Sciatic nerve (tissue), 2 donors: ENCODE measurements at places on chromosomes 4 and X.
A peak's percentile ranks its signal among the peaks of the same experiment; 100 is the strongest.

DNA sequence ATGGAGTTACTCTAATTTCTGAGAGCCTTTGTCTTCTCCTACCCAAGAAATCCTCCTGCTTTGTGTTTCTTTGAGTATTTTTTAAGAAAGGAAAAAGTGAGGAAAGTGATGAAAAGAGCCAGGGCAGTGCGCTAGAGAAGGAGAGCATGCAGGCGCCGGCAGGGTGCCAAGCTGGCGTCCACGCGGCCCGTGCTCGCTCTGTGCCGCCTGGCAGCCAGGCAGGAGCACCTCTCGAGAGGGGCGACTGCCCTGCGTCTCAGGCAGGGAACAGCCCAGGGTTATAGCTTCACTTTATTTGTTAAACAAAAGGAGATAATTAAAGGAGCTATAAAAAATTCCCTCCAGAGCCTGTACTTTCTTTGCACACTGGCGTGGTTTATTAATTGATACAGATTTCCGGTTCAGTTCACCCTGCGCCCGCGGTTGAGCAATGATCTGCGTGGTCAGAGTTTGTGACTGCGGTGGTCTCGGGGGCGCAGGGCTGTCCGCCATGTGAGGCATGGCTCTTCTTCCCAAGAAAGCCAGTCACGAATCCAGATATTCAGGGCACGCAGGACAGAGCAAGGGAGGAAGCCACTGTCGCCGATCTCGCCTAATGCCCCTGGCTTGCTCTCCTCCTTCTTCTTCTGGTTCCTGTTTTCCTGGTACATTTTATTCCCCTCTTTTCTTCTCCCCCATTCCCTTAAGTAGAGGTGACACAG lies 110.8 kb upstream of the PAQR3 start:
- no peak for DNase-seq

- no peak for DNase-seq
Observed at GRCh38 chr4:163048447-163048846, 118.2 kb downstream of the NAF1 start.

GRCh38 chr4:80197601-80198440 lies 518 bp downstream of the PRDM8 start:
- no peak for DNase-seq

DNA sequence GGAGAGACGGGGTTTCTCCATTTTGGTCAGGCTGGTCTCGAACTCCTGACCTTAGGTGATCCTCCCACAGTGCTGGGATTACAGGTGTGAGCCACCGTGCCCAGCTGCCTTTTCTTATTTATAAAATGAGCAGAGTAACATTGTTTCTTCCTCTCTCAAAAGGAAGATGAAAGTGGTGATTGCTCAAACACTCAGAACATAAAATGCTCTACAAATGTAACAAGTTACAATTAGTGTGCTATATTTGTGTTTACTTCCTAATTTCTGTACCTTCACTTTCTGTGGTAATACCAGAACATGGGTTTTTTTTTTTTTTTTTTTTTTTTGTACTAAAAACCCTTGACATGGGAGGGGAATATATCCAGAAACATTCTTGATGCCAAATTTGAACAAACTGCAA lies 197.9 kb downstream of the MGST2 start:
- DNase-seq, result no peak

GRCh38 chr4:110106931-110107296 lies 91.5 kb downstream of the ELOVL6 start:
- DNase-seq, result no peak

DNA sequence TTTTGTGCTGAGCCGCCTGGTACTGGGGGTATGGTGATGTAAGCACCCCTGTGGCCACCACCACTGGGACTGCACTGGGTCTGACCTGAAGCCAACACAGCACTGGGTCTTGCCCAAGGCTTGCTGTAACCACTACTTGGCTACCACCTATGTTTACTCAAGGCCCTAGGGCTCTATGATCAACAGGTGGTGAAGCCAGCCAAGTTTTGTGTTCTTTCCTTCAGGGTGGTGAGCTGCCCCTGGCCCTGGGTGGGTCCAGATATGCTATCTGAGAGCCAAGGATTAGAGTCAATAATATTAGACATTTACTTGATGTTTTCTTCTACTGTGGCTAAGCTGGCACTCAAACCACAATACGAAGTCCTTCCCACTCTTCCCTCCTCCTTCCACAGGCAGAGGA lies 55.1 kb upstream of the PAGE4 start:
- no peak for DNase-seq

GRCh38 chr4:85591406-85592098 lies 116.6 kb downstream of the ARHGAP24 start:
- no peak for DNase-seq

DNA sequence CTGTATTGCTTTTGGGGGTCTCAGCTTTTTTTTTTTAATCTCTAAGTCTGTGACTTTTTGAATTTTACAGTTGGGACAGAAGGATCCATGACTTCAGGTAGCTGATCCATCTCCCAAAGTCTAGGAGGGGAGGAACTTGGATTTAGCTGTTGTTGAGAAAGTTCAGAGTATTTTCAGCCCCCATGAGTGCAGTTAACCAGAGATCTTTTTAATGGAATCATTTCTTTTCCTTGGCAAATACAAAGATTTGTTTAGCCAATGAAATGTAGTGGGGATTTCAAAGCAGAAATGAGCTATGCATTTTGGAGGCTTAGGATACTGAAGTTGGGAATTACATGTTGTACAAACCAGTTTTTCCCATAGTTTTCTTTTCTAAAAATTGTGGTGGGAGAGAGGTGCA lies 18.1 kb downstream of the FNIP2 start:
- DNase-seq, result no peak

- peak; percentile 84 for DNase-seq
Observed at GRCh38 chrX:100649550-100650356, 5.8 kb downstream of the SRPX2 start.

GRCh38 chrX:17291171-17291900 lies 83.7 kb upstream of the NHS start:
- DNase-seq, result no peak

DNA sequence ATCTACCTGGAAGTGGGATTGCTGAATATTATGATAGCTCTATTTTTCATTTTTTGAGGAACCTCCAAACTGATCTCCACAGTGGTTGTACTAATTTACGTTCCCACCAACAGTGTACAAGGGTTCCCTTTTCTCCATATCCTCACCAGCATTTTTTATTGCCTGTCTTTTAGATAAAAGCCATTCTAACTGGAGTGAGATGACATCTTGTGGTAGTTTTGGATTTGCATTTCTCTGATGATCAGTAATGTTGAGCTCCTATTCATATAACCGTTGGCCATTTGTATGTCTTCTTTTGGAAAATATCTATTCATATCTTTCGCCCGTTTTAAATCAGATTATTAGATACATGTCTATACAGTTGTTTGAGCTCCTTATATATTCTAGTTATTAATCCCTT lies 101.8 kb downstream of the RASGEF1B start:
- DNase-seq, result no peak

DNA sequence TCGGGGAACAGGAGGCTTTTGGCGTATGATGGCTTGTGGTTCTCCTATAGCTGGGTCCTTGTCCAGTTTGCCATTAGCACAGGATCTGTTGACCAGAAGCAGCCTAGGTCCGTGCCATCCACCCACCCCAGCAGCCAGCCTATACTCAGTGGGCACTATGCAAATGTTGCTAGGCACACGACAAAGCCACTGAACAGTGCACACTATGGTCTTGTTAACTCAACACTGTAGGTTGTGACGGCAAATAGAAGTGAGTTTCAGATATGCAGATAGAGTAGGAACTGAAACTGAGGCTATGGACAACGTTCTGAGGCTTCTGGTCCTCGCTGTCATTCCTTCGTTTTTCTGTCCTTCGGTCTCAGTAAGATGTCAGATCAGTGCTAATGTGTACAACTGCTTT lies 541.3 kb upstream of the TENM3 start:
- DNase-seq, result no peak

GRCh38 chr4:51995647-51996220 lies 24.4 kb downstream of the LRRC66 start:
- no peak for DNase-seq

DNA sequence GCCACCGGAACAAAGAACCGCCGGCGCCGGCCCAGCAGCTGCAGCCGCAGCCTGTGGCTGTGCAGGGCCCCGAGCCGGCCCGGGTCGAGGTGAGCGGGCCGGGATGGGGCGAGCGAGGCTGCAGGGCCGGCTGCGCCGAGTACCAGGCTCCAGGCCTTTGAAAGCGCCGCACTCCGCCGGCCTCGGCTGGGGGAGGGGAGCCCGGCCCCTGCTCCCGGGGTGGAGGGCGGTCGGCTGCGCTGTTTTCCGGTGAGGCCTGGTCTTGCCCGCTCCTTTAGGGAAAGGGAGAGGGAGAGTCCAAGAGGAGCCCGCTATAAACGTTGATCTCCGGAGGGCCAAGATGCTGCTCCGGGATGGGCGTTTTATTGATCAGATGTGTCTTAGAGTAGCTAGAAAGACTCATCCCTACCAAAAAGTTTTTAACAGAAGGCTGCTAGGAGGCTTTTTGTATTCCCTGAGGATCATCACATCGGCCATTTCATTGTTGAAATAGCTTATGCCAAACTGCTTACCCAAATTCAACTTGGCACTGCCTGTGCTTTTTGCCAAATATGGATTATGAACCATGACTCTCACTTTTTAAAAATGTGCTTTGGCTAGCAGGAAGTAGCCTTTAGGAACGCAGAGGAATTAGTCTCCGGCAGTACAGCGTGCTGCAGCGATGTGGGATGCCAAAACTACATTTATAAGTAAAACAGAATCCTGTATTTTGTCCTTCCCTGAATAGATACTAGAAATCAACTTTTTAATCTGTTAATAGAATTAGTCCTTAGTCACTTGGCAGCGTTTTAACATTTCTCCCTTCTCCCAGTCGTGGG lies 760 bp downstream of the TMEM165 start:
- peak; percentile 74 for DNase-seq

DNA sequence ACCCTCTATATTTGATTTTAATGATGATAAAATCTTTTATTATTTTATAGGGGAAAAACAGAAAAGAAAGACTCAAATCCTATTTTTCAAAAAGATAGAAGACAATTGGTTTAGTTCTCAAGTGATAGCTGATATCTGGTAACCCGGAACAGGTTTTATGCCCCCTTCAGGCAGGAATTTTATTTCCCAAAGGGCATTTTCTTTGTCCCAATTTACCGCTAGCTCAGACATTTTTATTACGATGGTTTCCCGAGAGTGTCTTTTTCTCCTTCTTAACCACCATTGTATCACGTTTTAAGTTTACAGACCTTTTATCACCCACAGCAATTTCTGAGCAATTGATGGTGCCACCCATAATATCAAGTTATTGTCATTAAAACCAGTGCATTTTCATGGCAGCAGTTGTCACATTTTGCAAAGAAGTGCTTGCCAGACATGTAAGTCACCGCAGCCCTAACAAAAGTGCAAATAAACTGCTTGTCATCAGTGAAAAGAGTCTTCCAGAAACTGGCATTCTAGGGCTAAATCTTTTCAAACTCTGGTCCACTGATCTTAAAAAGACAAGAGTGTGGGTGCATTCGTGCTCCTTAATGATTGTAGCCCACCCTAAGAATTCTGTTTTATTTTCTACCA lies 204.8 kb upstream of the VCX start:
- DNase-seq, result no peak

DNA sequence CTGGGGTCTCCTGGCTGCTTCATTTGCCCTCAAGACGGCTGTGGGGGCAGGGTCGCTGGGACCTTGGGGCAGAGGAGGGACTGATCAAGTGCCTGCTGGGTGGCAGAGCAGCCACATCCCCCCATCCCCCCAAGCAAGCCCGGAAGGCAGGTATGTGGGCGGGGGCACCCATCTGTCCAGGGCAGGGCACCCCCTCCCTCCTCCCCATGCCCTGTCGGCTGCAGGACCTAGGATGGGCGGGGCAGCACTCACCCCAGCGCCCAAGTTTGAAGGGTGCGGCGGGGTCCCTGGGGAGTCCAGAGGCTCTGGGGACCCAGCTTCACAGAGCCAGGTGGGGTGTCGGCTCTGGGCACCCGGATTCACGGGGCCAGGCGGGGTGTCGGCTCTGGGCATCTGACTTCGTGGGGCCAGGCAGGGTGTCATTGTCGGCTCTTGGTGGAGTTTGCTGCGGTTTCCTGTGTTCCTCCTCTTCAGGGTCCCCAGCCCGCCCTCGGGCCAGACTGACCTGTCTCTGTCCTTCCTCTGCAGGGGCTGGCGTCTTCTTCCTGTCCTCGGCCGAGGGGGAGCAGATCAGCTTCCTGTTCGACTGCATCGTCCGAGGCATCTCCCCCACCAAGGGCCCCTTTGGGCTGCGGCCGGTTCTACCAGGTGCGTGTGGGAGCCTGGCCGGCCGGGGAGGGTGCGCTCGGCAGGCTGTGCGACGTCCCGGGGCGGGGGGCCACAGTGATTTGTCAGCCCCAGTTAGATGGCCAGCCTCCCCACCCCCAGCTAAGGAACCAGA lies 22.1 kb downstream of the DOK7 start:
- DNase-seq, result no peak

GRCh38 chr4:6929812-6930464 lies 20.3 kb downstream of the TBC1D14 start:
- no peak for DNase-seq

DNA sequence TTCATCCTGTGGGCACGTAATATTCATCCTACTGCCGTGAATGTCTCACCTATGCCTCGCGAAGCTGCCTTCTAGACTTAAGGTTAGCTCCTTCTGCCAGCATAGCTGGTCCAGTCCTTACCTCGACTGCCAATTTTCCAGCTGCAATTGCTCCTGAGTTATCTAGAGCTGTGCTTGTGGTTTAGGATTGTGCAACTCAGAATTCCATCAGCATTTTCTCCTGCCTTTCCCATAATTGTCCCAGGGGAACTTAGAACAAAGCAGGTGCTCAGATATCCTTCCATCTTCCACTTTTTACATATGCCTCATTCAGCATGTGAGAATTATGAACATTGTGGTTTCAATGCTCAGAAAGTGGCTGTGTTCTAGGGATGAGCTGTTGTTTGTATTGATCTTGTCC lies 131.4 kb upstream of the ADGRL3 start:
- no peak for DNase-seq

DNA sequence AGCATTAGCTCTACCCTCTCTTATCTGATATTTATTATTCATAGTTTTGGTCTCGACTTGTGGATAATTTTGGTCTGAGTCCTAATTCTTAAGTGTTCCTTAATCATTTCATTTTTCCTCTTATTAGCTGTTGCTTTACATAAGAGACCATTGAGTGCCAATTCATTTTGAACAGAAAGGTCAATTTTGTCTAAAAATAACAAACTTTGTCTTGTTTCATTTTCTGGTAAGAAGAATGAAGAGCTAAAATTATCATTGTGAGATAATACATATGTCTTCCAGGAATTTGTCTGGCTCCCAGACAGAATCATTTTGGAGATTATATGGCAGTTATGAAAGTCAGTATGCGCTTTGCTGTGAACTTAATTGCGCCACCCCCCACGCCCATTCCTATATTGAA lies 1471.8 kb downstream of the PCDH7 start:
- DNase-seq, result no peak

DNA sequence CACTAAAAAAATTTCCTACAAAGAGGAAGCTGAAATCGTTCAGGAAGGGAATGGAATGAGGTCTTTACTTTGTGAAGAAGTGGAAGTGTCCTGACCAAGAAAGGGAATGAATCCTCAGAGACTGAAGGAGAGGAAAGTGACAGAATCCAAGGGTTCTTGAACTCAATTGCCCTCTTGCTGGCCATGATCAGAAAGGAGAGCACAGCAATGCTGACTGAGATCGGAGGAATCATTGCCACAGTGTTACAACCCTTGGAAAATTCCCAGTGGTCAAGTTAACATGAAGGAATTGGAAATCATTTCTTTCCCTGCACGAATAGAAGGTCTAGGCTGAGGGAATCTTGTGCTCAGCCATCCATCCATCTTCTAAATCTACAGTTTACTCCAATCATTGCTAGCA lies 190.0 kb upstream of the NEIL3 start:
- DNase-seq, result no peak
